Hypothalamus (tissue), 51 donors: ENCODE measurements at places on chromosomes 4 and X.

DNA sequence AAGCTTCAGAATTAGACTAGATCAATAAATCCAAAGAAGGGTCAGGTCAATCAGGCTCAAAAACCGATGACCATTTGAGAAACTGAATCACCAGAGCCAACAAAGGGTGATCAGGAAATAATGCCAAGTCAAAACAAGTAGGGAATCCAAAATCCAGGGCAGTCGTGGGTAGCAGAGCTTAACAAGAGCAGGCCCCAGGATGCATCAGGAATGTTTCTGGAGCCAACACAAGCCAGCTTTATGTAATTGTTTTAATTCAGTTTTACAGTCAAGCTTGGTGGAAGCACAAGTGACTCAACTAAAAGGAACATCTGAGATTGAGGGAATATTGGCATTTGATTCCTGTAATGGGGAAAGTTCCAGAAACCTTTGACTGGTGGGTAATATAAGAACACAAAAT is 237.9 kb upstream of the EDA2R start:
- no peak for DNase-seq

- no peak for DNase-seq
Measured at GRCh38 chr4:174631901-174632758, 109.8 kb upstream of the HPGD start.

GRCh38 chrX:18931972-18932371 is 51.9 kb downstream of the PHKA2 start:
- DNase-seq, result no peak

DNA sequence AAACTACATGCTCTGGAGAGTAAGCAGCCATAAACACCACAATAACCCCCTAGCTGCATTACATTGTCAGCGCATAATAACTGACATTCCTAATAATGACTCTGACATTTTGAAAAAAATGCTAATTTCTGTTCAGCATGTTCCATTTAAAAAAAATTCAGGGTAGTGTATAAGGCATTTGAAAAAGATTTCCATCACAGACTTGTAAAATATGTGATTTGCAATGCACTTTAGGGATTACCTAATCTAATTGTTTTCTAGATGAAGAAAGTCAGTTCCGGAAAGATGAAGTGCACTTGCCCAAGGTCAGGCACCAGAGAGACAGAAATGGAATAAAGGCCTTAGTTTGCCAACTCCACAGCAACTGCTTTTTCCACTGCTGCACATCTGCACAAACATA is 55.3 kb downstream of the FANCB start:
- DNase-seq, result no peak

GRCh38 chr4:147339100-147339499 is 141.8 kb upstream of the EDNRA start:
- no peak for DNase-seq

DNA sequence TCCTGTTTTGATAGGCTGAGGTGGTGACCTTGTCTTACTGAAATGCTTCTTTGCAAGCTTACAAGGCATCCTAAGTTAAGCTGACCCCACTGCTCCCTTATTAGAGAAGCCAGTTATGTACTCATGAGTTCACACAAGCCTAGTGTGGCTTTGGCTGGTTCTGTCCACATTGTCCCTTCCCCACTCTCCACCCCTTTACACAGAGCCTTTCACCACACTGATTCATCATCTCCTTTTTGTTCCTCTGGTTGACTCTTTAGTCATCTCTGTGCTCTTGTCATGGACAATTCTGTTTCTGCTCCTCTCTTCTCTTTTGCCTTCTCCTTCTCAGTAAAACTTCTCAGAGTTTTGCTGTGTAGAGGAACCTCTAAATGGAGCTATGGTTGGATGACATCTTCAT is 4.9 kb downstream of the CHRNA9 start:
- DNase-seq, result no peak

DNA sequence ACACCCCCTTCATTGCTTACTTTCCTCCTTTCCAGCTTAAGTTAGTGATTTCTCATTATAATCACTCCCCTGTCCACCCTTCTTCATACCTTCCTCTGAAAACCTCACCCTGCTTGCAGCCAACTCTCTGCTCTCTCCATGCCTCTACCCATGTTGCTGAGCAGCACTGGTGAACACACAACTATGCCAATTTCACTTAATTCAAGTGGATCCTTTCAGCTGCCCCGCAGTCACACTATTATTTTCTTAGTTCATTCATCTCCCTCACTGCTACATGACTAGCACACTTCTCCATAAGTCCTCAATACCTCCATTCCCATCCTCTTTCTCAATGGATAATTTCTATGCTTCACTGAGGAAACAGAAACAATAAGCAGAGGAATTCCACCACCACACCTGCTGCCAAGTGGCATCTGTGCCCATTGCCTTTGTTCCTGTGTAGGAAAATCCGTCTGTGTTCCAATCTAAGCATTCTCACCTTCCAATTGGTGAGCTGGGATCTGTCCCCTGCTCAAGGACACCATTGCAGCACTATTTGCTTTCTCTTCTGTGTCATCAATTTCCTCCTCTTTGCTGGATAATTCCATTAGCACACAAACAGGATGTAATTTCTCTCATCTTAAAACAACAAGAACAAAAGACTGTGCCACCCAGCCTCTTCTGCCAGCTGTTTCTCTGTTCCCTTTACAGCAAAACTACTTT is 25.2 kb upstream of the PRSS48 start:
- DNase-seq, result no peak

DNA sequence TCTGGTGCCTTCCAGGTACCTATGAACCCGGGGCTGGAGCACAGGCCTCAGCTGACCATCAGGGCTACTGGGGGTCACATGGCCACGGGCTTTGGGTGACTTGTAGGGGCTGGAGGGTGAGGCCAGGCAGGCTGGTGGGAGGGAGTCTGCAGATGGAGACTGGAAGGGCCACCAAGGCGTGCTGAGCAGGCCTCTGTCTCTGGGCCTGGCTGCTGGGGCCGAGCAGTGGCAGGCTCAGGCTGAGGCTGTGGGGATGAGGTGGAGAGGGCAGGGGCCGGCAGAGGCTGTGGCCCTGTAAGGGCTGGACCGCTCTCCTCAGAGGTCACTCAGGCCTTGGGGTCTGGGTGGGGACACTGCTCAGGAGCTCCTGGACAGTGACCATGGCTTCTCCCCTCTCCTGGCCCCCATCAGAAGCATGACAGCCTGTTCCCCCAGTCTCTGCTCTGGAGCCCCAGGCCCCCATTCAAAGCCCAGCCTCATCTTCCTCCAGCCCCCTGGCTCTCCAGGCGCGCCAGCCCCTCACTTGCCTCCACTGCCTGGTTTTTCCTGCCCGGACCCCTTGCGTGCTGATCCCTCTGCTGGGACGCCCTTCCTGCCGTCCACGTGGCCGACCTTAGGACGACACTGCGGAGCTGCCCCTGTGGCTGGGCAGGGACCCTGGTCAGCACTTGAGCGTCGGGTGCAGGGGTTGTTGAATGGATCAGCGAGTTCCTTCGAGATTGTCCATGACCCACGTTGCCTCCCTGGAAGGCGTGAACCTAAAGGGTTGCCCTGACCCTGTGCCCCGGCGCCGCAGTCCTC is 11.1 kb upstream of the NAT8L start:
- DNase-seq, result no peak

GRCh38 chr4:79900182-79900581 is 172.8 kb downstream of the ANTXR2 start:
- DNase-seq, result no peak

GRCh38 chr4:88189881-88190585 is 31.6 kb upstream of the ABCG2 start:
- DNase-seq, result no peak

- DNase-seq, result no peak
Measured at GRCh38 chr4:42954963-42955669, 62.6 kb downstream of the GRXCR1 start.

DNA sequence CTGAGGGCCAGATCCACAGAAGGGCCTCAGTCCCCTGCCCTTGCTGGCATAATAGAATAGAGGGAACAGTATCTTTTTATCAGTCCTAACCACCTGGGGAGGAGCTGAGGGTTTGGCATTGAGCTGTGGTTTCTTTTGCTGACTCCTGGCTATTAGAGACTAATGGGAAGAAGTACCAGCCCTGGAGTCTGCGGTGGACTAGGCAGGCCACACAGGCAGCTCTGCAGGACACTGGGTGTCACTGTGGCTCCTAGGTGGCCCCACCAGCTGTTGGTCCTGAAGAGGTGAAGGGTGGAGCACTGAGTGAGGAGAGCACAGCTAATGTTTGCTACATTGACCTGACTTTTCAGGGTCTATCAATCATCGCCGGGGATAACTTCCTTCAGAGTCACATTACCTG is 52.8 kb upstream of the GPC4 start:
- no peak for DNase-seq

- DNase-seq, result no peak
Measured at GRCh38 chr4:146654687-146655520, 16.2 kb downstream of the POU4F2 start.

DNA sequence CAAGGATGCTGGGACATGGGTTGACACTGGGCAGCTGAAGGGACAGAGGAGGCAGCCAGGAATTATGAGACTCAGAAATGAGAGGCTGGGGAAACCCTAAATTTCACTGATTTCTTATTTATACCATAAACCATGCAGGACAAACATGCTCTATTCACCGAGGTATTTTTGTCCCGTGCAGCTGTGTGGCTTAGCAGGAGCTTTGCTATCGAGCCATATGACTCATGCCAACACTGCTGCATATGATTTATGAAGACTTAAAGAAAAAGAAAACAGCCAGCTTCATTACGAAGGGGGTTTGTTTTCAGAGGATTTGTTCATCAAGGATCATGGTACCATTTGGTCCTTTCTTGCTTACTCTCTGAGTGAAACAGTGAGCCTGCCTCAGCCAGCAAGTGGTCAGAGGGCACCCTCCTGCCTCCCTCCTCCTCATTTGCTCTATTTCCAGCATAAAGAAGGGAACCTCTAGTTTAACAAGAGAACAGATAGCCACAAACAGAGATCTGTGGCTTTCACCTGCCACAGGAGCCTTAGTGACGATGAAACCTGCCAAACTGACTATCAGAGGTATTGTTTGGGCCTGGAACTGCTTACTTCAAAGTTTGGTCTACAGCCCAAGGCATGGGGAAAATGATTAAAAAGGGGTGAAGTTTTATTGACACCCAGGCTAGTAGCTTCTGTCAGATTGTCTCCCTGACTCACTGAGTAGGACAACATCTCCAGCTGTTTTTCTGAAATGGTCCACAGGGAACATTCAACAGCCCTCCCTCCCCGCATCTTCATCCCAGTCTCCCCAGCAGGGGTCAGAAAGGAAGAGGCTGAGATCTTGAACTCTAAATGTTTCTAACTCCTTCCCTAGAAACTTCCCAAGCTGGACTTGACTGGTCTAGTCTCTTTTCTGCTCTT is 80.1 kb upstream of the MAML3 start:
- no peak for DNase-seq

DNA sequence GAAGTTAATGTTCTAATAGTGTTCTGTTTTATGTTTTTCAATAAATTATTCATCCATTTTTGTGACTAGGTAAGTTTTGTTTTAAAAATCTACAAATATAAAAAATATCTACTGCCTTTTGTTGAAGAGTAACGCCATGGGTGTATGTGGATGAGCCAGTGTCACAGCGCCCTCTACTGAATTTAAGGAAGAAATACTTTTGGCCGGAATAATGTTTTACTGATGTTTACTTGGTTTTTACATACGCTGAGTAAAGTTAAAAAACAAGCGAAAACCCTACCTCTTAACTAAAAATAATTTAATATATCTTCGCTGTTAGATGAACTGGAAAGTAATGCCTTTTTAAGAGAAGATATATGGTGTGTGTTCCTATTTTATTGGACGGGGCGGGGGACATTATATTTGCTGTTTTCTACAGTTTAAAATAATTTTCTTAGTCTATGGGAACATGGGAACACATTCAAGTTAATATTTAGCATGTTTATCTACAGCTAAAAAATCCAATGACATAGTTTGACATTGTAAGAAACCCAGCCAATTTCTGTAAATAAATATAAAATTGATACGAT is 86.1 kb downstream of the CPE start:
- DNase-seq, result no peak

DNA sequence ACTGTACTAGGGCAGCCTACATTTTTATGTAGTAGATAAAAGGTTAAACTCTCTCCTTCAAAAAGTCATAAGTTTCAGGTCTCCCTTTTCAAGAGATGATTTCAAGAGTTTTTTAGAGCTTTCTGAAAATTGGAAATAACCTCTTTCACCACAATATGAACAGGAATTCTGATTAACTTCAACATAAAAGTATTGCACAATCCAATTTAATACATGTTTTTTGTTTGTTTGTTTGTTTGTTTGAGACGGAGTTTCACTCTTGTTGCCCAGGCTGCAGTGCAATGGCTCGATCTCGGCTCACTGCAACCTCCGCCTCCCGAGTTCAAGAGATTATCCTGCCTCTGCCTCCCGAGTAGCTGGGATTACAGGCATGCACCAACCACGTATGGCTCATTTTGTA is 265.4 kb upstream of the DCAF8L1 start:
- no peak for DNase-seq

DNA sequence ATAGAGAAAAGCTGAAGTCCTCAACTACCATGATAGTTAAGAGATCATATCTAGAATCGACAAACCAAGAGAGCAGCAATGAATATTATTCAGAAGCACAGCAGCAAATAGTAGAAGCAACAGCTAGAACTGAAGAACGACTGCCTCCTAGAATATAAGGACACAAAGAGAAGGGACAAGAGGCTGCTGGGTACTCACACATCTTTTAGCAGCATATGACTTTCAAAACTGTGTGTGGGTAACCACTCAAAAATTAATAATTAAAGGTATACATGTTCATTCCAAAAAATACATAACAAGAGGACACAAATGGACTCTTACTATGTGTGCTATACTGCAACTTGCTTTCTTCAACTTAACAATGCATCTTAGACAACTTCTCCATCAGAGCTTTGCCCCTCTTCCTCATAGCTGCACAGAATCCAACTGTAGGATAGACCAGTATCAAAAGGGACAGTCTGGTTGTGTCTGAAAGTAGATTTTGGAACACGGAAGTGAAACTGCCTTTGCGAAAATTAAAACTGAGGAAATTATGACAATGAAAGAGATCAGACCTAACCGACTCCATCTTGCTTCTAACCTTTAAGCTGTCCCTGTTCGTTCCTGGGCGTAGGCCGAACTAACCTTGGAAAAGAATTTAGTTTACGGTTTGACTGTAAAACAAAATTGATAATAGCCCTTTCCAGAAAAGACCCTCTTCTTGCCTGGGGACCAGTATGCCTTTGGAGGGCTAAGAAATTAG is 125.7 kb downstream of the SH3KBP1 start:
- no peak for DNase-seq

GRCh38 chr4:74335341-74336021 is 27.2 kb downstream of the EPGN start:
- DNase-seq, result no peak

DNA sequence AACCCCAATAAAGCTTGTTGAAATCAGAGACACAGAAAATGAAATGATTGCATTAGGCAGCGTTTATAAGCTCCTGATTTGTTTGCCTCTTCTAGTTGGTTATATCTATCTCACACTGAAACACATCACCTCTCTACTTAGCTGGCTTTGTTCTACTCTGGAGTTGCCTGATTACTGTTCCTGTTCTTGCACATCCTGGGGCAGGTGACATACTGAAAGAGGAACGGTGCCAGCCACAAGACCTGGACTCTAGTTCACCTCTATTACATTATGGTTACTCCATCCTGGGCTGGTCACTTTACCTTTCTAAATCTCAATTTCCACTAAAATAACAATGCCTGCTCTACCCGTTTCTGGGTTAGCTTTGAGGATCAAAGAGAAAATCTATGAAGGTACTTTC is 47.9 kb downstream of the TRIM2 start:
- no peak for DNase-seq
